ENCODE measurements at places on chromosomes 4 and X.

DNA sequence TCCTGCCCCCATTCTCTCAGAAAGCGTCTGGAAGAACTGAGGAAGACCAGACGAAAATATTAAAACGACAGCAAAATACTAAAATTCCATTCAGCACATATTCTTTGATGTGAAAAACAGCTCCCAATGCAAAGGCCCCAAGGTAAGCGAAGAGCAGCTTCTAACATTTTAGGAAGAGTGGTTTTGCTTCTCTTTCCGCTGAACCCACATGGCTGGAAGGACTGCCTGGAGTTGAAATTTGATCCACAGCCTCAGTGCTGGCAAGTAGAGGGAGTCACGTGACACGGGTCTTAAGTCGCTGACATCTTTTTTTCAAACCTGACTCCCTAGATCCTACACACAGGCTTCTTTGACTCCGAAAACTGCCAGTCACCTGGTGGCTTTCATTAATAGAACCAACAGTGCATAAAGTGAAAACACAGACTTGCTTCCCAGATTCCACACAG, at the start of gene FAM13A:
FAM13A (minus strand) TSS at position 233 of the 446 bp plus-strand sequence; CDS start at position 12, 221 bp downstream.
- DNase-seq, result no peak

- DNase-seq, result no peak
Observed at GRCh38 chr4:57494821-57495220, 384.6 kb upstream of the IGFBP7 start.

DNA sequence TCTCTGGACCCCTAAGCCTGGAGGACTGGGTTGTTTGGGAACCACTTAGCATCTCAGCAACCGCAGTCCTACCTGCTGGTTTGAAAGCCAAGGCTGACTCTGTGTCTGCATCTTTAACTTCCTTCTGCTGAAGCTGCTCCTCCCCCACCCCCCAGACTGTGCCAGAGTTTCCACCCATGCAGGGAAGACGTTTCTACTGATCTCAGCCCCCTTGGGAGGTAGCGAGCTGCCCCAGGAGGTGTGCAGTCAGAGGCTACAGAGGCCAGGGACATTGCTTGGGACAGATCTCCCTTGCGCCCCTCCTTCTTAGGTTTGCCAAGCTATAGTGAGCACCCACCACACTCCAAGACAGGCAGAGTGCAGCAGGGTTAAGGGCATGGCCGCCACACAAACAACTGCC, 4.7 kb upstream of the FATE1 start:
- no peak for DNase-seq

DNA sequence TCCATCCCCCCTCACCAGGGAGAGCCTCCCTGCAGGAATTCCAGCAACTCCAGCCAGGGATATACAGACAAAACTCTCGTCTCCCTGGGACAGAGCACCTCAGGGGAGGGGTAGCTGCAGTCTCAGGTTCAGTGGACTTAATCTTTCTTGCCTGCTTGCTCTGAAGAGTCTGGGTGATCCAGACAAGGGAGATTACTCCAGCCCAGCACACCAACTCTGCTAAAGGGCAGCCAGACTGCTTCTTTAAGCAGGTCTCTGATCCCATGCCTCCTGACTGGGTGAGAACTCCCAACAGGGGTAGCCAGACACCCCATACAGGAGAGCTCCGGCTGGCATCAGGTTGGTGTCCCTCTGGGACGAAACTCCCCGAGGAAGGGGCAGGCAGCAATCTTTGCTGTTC, 888.7 kb downstream of the RAB28 start:
- DNase-seq, result no peak

DNA sequence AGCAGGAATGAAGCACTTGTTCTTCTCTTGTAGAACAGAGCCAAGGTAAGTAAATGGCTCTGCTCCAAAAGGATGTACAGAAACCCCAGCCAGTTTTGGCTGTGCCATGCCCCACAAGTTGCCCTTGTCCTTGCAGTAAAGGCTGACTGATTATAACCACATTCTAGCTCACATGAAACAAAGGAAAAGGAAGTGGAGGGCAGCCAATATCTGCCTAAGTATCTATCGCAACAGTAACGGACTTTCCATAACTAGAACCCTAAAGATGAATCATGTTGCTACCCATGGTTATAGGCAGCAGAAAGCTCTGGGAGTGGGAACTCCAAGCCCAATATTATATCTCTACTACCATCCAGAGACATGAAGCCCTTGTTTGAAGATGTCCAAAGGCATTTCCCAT, 95.7 kb downstream of the COMMD8 start:
- no peak for DNase-seq

GRCh38 chrX:123923211-123923610, 38.3 kb upstream of the STAG2 start:
- no peak for DNase-seq

- DNase-seq, result no peak
Observed at GRCh38 chrX:40418146-40418812, 162.5 kb upstream of the ATP6AP2 start.

DNA sequence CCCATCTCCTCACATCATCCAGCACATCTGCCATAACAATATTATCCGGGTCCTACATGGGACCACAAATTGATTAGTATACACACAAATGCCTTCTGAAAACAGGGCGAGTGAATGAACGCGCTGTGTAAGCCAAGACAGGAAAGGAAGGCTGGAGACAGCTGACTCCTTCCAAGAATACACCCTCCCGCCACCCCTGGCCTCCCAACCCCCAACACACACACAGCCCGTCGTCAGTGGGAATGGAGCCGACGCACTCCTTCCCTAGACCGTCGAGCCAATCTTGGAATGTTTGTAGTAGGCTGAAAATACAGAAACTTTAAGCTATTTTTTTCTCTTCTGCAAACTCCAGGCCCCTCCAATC, 319 bp upstream of the MAGEH1 start:
- no peak for DNase-seq

Data from stimulated activated CD4-positive, alpha-beta T cell treated with anti-CD3 and anti-CD28 coated beads, Interleukin-12 subunit alpha, Interleukin-12 subunit beta, amount 100 ng/mL, for 48 hours (primary cell).